ENCODE measurements at places on chromosomes 2 and 18.

GRCh38 chr2:23235292-23235691 lies 149.7 kb upstream of the KLHL29 start:
- no peak for DNase-seq

DNA sequence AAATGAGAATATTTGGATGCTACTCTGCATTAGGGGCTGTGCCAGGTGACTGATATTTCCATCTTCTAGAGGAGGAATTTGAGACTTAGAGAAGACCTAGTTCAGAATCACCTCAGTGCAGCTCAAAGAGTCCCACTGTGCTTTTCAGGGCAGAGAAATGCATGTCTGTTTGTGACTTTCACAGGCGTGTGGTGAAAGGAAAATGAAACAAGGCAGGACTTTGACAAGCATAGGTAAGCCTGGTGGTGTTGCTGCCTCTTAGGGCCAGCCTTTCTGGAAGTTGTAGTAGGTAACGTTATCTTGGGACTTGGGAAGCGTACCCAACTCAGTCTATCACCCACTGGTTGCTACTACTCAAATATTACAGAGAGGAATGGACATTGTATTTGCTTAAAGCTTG lies 2.6 kb downstream of the GPR39 start:
- DNase-seq, result no peak

- DNase-seq, result no peak
These were observed 163.2 kb upstream of the CAVIN2 start for GRCh38 chr2:192010073-192010472.

DNA sequence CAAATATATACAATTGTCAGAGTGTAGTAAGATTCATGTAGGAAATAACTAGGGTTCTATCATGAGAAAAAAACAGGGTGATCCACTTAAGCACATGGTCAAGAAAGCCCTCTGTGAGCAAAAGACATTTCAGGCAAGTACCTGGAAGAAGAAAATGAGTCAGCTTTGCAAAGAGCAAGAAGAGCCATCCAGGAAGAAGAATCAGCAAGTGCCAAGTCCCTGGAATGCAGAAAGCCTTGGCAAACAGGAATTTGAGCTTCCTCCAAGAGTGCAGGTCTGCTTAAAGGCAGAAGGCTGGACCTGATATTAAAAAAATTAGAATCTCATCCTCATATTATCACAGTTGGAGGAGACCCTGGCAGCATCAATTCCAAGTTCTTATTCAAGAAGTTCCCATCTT lies 188.5 kb upstream of the CELF4 start:
- DNase-seq, result no peak

GRCh38 chr2:190315273-190315672 lies 4.4 kb downstream of the HIBCH start:
- DNase-seq, result no peak

GRCh38 chr2:121860758-121861227 lies 105.3 kb downstream of the TSN start:
- no peak for DNase-seq

GRCh38 chr2:152475982-152476381 lies 141.0 kb downstream of the FMNL2 start:
- no peak for DNase-seq

- DNase-seq, result no peak
These were observed 684 bp upstream of the ARPC2 start for GRCh38 chr2:218216336-218216673.

GRCh38 chr2:21773168-21773567 lies 649.4 kb downstream of the TDRD15 start:
- DNase-seq, result no peak

- no peak for DNase-seq
These were observed 53.0 kb upstream of the LCLAT1 start for GRCh38 chr2:30394096-30394495.

DNA sequence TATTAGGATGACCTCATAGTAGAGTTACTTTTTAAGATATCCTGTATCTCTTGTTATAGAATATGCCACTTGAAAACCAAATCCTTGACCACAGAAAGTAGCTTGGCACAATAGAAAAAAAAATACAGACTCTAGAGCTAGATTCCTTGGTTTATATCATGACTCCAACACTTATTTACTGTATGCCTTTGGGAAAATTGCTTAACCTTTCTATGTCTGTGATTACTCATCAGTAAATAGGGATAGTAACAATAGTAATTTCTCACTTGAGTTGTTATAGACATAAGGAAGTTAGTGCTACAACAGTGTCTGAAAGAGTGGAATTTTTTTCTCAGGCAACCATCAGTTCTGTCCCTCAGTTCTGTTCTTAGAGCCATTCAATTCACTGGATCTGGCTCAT lies 193.8 kb downstream of the GULP1 start:
- DNase-seq, result no peak

DNA sequence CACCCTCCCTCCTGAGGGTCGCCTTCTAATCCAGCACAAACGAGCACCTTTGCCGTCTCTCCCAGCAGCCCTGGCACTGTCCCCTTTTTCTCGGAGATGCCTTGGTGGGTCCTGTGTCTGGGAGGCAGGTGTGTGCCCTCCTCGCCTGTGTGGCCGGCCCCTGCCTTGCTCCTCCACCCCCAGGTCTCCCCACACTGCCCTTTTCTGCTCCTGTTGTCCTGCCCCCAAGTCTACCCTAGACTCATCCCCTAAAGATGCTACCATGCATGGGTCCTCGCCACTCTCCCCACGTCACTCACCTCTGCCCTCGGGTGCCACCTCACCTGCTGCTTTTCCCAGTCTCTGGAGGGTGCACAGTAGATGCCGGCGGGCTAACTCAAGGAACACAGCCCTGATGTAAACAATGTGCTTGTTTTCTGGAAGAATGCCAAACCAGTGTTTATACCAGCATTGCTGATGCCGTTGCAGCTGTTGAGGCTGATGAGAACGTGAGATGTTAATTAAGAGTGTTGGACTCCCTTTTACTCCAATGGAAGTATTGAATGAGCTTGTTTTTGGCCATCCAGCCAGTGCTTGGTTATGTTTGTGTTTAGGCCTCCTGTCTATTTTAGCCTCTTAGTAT lies 223.1 kb downstream of the AGAP1 start:
- peak; percentile 87 for DNase-seq

GRCh38 chr2:30947686-30948085 lies 140.4 kb upstream of the CAPN13 start:
- DNase-seq, result no peak

DNA sequence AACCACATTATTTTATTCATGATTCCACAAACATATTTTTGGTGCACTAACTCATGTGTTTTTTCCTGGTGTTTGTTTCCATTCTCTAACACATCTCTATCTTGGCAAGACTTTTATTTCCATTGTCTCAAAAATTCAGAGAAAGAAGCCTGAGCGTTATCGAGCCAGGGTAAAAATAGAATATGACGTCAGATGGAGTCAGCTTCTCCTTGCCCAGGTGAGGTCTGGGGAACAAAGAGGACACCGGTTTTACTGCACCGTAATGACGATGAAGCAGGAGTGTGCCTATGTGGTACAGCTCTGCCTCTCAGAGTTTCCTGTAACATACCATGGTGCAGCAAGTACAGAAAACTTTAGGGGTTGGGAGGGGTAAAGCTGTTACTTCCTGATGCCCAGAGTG lies 661.6 kb downstream of the PLCL1 start:
- DNase-seq, result no peak

DNA sequence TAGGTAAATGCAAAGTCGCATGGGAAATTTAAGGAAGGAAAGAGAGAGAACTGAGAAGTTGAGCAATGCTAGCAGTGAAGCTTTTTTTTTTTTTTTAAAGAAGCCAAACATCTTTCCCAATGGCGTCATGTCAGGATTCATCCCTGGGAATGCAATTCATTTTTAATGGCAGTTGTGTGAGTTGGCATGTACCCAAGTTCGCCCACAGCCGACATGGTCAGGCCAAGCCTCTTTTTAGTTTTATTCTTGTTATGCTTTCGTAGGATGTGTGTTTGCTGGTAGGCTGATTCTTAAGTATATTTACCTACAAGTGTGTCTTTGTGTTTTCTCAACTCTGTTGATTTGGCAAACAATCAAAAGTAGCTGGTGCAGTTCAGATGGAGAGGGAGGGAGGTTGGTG lies 127.6 kb upstream of the ITGA6 start:
- peak; percentile 87 for DNase-seq

DNA sequence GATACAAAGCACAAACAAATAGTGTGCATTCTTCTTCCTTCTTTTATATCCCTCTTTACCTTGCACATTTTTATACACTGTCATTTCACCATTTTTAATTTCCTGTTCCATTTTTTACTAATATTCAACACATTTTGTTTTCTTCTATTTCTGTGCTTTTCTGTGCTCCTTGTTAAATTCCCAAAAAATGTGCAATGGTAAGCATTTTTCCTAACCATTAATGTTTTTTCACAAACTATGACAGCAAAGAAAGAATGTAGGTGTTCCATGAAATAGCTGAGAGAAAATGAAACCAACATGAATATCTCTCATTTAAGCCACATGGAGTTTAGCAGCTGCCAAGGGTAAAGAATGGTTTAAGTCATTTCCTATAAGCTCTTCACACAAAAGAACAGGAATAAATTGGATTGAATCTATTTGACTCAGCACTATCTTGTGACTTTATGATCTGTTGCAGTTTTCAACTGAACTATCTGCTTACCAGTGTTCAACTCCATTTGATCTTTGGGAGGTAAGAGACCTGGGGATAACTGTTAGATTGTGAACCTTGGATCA lies 145.7 kb upstream of the CDH19 start:
- no peak for DNase-seq

GRCh38 chr2:109266998-109267854 lies 138.2 kb downstream of the SH3RF3 start:
- DNase-seq, result no peak

- DNase-seq, result no peak
These were observed 611.7 kb upstream of the NETO1 start for GRCh38 chr18:73479477-73479876.

GRCh38 chr18:58520969-58521368 lies 107.9 kb downstream of the ALPK2 start:
- DNase-seq, result no peak

- no peak for DNase-seq
These were observed 192.0 kb downstream of the MTX2 start for GRCh38 chr2:176461098-176461808.

GRCh38 chr2:239087046-239087710 lies 239.3 kb downstream of the TWIST2 start:
- DNase-seq, result no peak

DNA sequence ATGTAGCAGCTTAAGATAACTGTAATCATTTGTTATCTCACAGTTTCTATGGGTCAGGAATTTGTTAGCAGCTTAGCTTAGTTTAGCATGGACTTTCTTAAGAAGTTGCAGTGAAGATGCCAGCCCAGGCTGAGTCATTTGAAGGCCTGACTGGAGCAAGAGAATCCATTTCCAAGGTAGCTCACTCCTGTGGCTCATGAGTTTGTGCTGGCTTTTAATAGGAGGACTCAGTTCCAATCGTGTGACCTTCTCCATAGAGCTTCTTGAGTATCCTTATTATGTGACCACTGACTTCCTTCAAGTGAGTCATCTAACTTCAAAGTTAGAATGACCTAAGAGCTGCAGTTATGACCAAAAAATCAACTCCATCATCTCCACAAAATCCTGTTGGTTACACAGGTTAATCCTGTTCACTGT lies 1.4 kb downstream of the GPATCH11 start:
- no peak for DNase-seq

- no peak for DNase-seq
These were observed 410.3 kb downstream of the LRATD1 start for GRCh38 chr2:15042801-15043217.

DNA sequence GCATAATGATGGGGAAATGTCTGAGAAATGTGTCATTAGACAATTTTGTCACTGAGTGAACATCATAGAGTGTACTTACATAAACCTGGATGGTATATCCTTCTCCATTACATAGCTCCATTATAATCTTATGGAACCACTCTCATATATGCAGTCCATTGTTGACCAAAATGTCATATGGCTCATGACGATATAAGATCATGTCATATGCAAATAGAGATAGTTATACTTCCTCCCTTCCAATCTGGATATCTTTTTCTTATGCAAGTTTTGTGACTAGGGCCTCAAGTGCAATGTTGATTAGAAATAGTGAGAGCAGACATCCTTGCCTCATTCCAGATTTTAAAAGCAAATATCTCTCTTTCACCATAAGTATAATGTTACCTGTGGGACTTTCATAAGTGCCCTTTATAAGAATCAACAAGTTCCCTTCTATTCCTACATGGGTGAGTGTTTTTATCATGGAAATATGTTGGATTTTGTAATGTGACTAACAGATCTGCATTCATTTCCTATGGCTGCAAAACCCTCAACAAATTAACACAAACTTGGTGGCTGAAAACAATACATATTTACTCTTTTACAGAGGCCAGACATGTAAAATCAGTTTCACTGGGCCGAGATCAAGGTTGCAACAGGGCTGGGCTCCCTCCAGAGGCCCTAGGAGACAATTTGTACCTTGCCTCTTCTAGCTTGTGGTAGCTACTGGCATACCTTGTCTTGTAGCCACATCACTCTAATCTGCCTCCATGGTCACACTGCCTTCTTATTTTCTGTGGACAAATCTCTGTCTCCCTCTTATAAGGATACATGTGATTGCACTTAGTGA lies 21.6 kb upstream of the SULT1C4 start:
- DNase-seq, result no peak

DNA sequence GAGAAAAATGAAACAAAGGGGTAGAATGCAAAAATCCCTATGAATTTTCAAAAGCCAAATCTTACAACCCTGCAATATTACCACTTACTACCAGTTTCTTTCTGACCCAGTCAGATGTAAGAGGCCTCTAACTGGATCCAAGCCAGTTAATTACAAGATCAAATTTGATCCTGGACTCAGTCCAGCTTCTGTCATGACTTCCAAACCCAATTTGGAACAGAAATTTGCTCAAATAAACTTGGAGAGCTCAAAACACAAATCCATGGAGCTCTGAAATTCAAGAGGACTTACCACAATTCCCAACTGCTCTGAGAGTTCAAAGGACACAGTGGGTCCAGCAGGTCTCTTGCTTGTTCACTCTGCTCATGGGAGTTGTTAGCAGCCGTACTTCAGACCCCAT lies 1271.7 kb upstream of the SLC39A10 start:
- peak; percentile 58 for DNase-seq

DNA sequence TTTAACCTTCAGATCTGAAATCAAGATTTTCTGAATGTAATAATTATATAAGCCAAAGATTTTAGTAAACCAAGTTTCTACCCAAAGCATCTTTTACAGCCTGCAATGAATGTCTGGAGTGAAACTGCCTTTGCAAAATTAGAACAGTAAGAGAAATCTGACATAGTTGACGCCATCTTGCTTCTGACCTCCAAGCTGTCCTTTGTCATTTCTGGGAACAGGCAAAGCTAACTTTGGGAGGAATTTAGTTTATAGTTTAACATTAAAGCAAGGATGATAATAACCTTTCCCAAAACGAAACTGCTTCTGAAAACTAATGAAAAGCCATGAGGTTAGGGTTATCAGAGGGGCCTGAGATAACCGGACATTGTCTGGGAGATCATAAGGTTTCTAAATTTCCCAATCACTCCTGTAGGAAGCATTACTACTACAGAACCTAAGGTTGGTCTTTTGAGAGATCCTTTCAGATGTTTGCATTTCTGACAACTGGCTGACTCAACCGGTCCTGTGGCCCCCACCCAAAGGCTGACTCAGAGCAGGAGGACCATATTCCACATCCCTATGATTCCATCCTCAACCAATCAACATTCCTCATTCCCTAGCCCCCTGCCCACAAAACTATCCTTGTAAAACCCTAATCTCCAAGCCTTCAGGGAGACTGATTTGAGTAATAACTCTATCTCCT lies 124.5 kb downstream of the TMEM131 start:
- DNase-seq, result no peak

GRCh38 chr2:42960842-42961180 lies 168.4 kb upstream of the HAAO start:
- DNase-seq, result no peak

Measured in NCI-H1105 (cell line).